T-cell (primary cell): ENCODE measurements at places on chromosomes 5 and 9.

DNA sequence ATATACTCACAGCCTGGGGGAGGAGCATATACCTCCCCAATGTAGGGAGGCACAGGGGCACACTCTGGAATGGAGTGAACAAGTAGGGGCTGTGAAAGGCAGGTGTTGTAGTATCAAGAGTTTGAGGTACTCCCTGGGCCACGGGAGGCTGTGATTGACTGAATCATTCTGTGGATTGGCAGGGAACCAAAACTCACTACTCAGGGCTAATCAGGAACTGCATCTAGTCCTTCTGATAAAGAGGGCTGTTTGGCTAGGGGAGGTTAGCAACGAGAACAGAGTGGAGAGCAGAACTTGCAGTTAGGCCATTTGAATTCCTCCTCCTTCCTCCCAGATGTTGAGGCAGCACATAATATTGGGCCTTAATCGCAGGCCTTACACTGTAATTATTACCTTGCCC lies 369.2 kb upstream of the MPDZ start:
- DNase-seq = no peak
- H3K4me3 ChIP-seq = no peak overlapping the region
- no peaks in the 10 kb centered on the region for H3K36me3 ChIP-seq
- H3K27ac ChIP-seq = no peak overlapping the region
- H3K27me3 ChIP-seq = no peaks in the 10 kb centered on the region

- H3K27ac ChIP-seq = no peak overlapping the region
- no peak for DNase-seq
- H3K36me3 ChIP-seq = no peaks in the 10 kb centered on the region
- H3K4me3 ChIP-seq = no peak overlapping the region
These were observed 436.7 kb upstream of the KIF2A start for GRCh38 chr5:61869333-61869732.

DNA sequence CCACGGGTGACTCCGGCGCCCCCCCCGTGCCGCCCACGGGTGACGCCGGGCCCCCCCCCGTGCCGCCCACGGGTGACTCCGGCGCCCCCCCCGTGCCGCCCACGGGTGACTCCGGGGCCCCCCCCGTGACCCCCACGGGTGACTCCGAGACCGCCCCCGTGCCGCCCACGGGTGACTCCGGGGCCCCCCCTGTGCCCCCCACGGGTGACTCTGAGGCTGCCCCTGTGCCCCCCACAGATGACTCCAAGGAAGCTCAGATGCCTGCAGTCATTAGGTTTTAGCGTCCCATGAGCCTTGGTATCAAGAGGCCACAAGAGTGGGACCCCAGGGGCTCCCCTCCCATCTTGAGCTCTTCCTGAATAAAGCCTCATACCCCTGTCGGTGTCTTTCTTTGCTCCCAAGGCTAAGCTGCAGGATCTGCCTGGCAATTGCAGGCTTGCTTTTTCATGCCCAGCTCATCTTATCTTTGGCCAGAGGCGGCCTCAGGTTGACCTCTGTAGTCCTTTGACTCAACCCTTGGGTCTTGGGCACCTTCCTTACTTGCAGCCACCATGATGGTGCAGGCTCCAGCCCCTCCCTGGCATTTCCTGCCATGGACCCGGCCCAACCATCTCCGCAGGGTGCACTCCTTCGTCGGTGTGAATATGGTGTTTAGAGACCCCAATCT lies 9.8 kb downstream of the CEL start:
- no peaks in the 10 kb centered on the region for H3K27me3 ChIP-seq
- no peak overlapping the region for H3K27ac ChIP-seq
- H3K4me1 ChIP-seq = no peaks in the 10 kb centered on the region
- no peak for DNase-seq
- no peak overlapping the region for H3K4me3 ChIP-seq

- no peak overlapping the region for H3K4me3 ChIP-seq
- DNase-seq = no peak
- H3K27me3 ChIP-seq = no peaks in the 10 kb centered on the region
- no peaks in the 10 kb centered on the region for H3K4me1 ChIP-seq
These were observed 123.2 kb upstream of the OTULINL start for GRCh38 chr5:14458414-14458813.

- H3K36me3 ChIP-seq = no peaks in the 10 kb centered on the region
- H3K27me3 ChIP-seq = no peaks in the 10 kb centered on the region
- no peak overlapping the region for H3K27ac ChIP-seq
- no peaks in the 10 kb centered on the region for H3K4me1 ChIP-seq
- H3K4me3 ChIP-seq = no peak overlapping the region
- no peak for DNase-seq
These were observed 24.2 kb upstream of the ZNF618 start for GRCh38 chr9:113851873-113852272.

DNA sequence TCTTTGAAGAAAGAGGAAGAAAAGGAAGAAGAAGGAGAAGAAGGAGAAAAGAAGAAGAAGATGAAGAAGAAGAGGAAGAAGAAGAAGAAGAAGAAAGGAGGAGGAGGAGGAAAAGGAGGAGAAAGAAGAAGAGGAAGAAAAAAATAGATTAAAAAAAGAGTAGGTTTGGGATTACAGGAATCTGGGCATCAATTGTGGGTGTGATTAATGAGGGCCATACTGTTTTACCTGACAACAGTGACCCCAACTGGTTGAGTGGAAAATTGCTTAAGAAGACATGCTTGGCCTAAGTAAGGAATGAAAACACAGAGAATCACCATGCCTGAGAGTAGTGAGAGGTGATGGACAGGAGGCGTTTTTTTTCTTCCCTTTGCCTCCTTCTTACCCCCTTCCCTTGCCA lies 114.6 kb downstream of the FAM170A start:
- DNase-seq = no peak
- H3K27ac ChIP-seq = no peak overlapping the region
- no peaks in the 10 kb centered on the region for H3K36me3 ChIP-seq
- no peak overlapping the region for H3K4me3 ChIP-seq

DNA sequence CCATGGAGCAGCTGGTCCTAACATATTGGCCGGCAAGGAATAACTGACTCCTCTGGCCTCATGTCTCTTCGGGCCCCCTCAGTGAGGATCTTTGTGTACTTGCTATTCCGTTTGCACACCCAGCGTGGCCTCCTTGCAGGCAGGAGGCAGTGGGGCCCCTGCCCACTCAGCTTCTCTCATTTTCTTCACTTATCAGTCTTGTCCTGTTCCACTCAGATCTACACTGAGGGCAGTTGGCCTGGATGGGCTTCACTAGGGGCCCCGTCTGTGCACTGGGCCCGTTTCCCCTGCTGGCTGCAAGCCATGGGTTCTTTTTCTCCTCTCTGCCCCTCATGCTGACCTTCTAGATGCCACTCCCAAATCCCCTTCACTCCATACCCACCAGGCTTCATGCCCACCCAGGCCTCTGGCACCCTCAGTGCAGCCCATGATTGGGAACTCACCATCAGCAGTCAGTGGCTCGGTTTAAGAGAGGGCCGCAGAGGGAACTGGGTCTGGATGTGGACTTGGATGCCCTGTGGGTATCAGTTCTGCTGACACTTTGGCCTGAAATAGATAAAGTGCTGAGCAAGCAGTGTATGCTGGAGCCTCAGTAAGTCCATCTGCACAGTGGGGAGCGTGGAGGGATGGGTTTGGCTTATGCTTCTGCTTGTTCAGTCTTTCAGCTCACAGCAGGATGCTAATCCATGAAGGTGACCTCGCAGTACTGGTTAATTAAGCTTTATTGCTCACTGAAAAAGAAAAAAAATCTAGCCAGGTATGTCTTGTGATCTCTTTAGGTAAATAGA lies 57.9 kb downstream of the ERBIN start:
- peaks cover 2% of the 10 kb centered on the region for H3K4me1 ChIP-seq
- H3K4me3 ChIP-seq = no peak overlapping the region
- peaks cover 4% of the 10 kb centered on the region for H3K36me3 ChIP-seq
- H3K27me3 ChIP-seq = no peaks in the 10 kb centered on the region
